ENCODE measurements at places on chromosomes 2 and 18. TPM values are rescaled to one million over a fixed set of nuclear protein-coding genes. Genes with fewer than 3 reads are reported as not detected.

DNA sequence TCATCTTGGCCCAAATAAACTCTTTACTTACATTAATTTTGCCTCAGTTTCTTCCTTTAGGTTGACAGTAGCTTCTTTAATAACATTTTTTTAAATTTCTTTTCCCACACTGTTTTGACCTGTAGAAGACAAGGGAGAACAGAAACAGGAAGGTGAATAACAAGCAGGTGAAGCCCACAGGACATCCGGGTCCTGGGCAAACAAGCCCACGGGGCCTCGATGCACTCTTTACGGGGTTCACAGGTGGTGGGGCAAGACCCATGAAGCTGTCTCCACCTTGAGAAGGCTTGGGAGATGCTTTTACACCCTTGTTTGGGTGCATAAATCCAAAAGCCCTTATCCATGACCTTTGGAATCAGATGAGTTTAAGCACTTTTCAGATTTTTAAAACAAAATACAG, 301.0 kb upstream of the MGAT5 start:
- H3K36me3 ChIP-seq, result no peaks in the 10 kb centered on the region
- no peaks in the 10 kb centered on the region for H3K27me3 ChIP-seq
- DNase-seq, result no peak
- H3K4me3 ChIP-seq, result no peak overlapping the region
- no peak overlapping the region for H3K27ac ChIP-seq

DNA sequence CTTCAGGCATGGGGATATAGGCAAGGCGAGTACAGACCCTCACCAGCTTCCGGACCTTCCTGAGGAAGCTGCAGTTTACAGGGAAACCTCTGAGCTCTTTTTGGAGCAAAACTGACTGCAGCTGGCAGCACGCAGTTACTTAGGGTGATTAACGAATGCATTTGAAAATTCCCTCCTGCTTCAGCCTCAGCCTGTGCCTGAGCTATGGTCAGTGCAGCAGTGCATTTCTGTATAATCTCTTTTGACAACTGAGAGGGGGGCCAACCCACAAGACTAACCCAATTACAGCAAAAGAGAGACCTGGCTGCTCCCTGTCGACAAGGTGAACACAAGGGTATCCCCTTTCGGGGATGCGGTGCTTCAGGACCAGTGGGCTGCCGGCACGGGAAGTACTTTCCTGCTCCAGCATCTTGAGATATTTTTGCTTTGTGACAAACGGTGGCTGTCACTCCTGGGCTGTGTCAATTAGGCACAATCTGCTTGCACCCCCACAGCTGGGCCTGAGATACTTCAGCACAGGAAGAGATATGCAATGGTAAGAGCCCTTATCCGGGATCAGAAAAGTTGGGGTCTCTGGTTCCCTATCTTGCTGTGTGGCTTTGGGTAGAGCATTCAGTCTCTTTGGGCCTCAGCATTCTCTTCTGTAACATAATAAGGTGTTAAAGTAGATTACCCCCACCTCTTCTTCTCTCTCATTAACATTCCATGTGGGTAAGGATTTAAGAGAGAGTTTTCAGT, 141.0 kb downstream of the TMEM17 start:
- no peak overlapping the region for H3K4me3 ChIP-seq
- no peaks in the 10 kb centered on the region for H3K4me1 ChIP-seq
- H3K27ac ChIP-seq, result no peak overlapping the region

GRCh38 chr2:202377207-202377761, 1.2 kb downstream of the BMPR2 start:
- no peaks in the 10 kb centered on the region for H3K36me3 ChIP-seq
- no peaks in the 10 kb centered on the region for H3K4me1 ChIP-seq
- DNase-seq, result peak; percentile 63
- H3K4me3 ChIP-seq, result peak overlapping the region; percentile 99
- peak overlapping the region; percentile 98 for H3K27ac ChIP-seq
- H3K27me3 ChIP-seq, result no peaks in the 10 kb centered on the region

GRCh38 chr2:31341351-31341750, 73.2 kb downstream of the XDH start:
- DNase-seq, result no peak
- H3K4me3 ChIP-seq, result no peak overlapping the region
- no peaks in the 10 kb centered on the region for H3K4me1 ChIP-seq

DNA sequence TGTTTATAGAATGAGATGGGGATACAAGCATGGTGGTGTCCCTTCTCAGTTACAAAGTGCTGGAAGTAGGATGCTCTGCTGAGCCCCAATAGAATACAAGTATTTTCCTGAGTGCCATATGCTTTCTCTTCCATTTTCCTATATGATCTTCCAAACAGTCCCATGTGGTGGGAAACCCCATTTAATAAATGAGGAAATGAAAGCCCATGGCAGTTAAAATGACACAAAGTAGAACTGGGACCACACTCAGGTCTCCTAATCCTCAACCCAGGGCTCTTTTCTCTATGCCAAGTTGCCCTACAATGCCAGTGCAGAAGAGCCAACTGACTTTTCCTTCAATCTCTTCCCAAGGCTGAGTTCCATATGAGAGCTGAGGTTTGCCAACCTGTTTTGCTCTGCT, 210.2 kb upstream of the FBXO11 start:
- no peaks in the 10 kb centered on the region for H3K4me1 ChIP-seq
- H3K36me3 ChIP-seq, result no peaks in the 10 kb centered on the region
- H3K27ac ChIP-seq, result no peak overlapping the region
- no peaks in the 10 kb centered on the region for H3K27me3 ChIP-seq
- DNase-seq, result no peak
- no peak overlapping the region for H3K4me3 ChIP-seq

DNA sequence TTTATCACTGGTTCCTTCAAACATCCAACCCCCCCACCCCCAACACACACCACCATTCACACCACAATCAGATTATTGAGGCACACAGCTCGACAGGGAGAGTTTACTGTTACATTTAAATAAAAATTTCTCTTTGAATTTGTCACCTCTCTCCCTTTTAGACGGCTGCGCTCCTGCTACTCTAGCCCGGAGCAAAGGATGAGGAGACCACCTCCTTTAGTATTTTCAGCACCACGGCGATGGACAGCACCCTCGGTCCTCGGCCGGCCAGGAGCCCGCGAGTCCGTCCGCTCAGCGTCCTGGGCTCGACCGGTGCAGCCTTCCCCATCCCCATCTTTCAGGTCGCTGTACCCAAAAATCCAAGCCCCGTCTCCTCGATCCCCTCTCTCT, 892 bp downstream of the CELF4 start:
- no peak overlapping the region for H3K4me3 ChIP-seq
- peak; percentile 74 for DNase-seq
- peaks cover 29% of the 10 kb centered on the region for H3K27me3 ChIP-seq
- H3K27ac ChIP-seq, result no peak overlapping the region

- H3K36me3 ChIP-seq, result no peaks in the 10 kb centered on the region
- H3K4me3 ChIP-seq, result no peak overlapping the region
- no peaks in the 10 kb centered on the region for H3K27me3 ChIP-seq
Observed at GRCh38 chr2:223991611-223992010, 34.3 kb downstream of the MRPL44 start.

DNA sequence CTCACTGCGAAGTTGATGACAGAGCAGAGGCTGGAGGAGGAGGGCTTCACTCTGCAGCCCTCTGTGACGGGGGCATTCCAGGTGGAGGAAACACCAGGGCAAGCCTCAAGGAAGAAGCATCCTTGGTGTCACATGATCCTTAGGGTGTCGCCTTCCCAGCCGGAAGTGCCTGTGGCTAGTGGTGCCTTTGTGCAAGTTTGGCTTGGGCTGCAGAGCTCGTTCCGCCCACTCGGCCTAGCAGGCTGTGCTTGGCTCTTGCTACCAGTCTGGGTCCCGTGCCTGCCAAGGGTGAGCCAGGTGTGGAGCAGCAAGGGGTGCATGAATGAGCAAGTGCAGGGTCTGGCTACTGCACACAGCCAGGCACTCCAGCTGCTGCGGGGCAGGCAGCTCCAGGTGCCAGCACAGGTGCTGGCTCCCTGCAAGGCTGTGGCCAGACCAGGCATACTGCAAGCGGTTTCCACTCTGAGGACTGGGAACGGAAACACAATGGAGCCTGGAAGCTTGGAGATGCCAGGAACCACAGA, 325.3 kb upstream of the SMIM21 start:
- H3K4me3 ChIP-seq, result no peak overlapping the region
- no peak for DNase-seq
- H3K4me1 ChIP-seq, result no peaks in the 10 kb centered on the region
- no peak overlapping the region for H3K27ac ChIP-seq
- H3K27me3 ChIP-seq, result no peaks in the 10 kb centered on the region

The SKA1 gene
- 0.31 TPM for total RNA-seq

The AGXT gene
- not detected for total RNA-seq

Data from heart left ventricle (tissue), 16 donors.